Ecto neural progenitor cell (in vitro differentiated cells): ENCODE measurements at places on chromosomes 7 and 10.
A peak's percentile ranks its signal among the peaks of the same experiment; 100 is the strongest.

GRCh38 chr7:17528636-17529035 lies 230.2 kb downstream of the AHR start:
- DNase-seq: no peak

- no peak for DNase-seq
Measured at GRCh38 chr7:34277803-34278199, 372.5 kb downstream of the BMPER start.

DNA sequence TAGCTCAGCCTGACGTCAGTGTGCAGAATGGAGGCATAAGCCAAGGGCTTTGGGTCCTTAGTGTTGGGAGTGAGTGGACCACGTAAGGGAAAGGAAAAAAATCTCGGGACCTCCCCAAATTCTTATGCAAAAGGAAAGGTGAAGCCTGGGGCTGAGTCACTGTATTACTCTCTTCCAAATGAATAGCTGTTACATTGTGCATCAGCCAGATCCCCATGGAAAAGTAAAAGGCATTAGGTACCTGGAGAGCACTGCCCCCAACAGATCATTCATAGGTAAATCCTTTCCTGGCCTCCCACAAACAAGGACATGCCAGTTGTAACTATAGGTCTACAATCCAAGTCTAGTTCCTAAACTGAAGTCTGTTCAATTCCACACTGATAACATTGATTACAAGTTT lies 170.5 kb downstream of the C1GALT1 start:
- DNase-seq: no peak

- no peak for DNase-seq
Measured at GRCh38 chr10:94232711-94233383, 129.9 kb downstream of the NOC3L start.

DNA sequence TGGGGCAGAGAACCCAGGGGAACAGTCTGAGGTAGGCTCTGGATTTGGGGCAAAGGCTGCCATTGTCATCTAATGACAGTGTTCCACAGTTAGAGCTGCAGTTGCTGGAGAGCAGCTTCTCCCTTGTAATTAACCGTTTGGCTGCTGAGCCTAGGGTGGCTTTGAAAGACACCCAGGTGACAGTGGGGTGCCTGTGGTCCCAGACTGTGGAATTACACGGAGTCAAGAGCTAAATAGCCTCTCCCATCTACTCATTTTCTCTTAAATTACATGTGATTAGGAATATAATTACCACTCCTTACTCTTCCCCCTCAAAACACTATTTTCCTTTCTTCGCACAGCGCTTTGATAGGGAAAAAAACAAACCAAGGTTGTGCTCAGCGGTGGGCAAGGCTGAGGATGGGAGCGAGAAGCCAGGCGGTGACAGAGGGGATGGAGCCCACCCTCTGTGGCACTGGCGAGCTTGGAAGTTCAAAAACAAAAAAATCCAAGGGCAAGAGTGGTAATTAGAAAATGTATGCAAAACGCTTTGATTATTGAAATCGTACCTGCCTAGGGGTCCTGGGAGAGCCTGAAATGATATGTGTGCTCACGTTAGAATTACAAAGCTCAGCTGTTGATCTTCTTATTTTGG lies 44.1 kb downstream of the BAMBI start:
- DNase-seq: no peak

GRCh38 chr10:79243181-79244067 lies 103.8 kb upstream of the PPIF start:
- peak; percentile 74 for DNase-seq

DNA sequence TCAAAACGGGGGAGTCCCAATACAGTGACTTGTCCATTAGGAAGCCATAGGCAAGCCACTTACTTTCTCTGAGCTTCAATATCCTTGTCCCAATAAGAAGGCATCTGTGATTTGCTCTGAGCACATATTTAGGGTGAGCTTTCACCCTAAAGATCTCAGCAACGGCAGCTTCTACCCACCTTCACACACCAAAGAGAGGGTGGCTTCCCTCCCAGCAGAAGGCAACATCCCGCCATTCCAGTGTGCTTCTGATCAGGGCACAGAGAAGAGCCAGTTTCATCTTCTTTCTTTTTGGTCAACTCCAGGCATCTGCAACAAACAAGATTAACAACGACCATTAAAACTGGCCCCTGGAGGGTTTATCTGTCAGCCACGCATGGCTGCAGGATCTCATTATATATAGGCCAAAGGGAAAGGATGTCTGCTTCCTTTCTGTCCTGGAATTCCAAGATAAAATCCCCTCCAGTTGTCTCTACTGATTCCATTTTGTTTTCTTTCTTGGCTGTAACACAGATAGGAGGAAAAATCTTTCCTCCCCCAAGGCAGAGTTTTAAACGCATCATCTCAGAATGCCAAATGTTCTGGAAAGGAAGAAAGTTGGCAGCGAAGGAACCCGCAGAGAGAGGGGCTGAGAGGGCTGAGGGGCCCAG lies 491 bp upstream of the SH2D4B start:
- peak; percentile 39 for DNase-seq

GRCh38 chr10:132011024-132011423 lies 29.3 kb upstream of the BNIP3 start:
- DNase-seq: no peak

DNA sequence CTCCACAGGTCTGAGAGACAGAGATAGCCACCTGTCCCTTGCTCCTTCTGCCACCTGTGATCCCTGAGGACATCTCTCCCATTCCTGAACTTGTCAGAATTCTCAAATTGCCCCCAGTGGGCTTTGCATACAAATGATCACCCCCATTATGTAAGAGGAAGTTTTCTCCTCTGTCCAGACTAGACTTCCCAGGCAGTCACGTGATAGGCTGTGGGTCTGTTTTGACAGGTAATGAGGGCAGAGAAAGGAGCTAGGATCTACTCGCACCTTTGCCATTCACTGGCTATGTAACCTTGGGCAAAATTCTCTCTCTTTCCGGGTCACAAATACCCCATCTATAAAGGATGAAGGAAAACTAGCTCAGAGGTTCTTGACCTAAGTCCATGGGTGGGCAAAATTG lies 21.4 kb upstream of the TM9SF3 start:
- DNase-seq: no peak

- DNase-seq: no peak
Measured at GRCh38 chr7:118312966-118313365, 88.5 kb downstream of the ANKRD7 start.

DNA sequence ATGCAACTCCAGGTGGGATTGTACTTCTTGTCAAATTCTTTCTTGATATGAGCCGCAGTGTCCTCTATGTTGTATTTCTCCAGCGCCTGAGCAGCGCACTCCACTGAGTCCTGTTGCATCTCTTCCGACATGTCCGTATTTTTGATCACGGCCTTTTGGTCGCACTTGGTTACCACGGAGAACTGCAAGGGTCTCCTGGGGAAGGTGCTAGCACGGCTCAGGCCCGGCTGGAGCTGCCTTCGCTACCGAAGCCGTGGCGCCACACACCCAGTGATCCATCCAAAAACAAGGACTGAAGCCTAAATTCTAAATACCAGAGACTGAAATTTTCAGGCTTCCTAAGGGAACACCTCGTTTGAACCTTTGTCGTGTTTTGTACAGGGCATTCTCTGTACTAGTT lies 194.4 kb upstream of the SEMA3D start:
- DNase-seq: no peak

DNA sequence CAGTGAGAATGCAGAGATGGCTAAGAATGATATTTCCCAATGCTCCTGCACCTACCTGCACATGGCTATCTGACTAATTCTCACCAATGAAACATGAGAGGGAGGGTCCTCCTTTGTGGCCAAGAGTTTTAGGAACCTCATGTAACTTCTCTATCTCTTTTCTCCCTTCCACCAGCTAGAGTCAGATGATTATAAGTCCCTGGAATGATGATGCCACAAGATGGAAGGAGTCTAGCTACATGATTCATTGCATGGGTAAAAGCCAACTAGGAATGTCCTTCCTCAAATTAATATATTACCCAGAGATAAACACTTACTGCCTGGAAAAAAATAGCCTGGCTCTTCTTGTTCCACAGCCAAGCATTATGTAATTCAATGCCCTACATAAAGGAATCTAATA lies 55.1 kb upstream of the AASS start:
- DNase-seq: no peak

- DNase-seq: no peak
Measured at GRCh38 chr7:100822236-100823139, 4.8 kb downstream of the EPHB4 start.

DNA sequence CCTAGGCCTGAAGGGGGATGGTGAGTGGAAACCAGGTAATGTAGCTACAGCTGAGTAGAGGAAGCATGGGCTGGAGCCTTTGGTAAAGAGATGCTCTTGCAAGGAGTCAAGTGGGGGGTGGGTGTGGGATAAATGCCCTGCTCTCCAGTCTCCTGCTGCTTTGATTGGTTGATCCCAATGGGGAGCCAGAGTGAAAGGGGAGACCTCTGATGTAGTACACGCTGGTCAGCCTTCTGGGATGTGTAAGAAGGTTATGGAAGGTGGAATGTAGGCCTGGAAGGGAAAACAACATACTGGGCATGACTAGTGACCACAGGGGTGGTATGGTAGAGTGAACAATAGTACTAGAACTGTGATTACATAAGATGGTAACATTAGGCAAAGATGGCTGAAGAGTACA lies 44.3 kb downstream of the TET1 start:
- DNase-seq: no peak

- DNase-seq: no peak
Measured at GRCh38 chr7:47882635-47883034, 65.6 kb downstream of the PKD1L1 start.
